Stimulated activated CD4-positive, alpha-beta T cell treated with anti-CD3 and anti-CD28 coated beads, Interleukin-1b, Interleukin-23, amount 100 ng/mL, for 24 hours (primary cell): ENCODE measurements at places on chromosomes 4 and X.

DNA sequence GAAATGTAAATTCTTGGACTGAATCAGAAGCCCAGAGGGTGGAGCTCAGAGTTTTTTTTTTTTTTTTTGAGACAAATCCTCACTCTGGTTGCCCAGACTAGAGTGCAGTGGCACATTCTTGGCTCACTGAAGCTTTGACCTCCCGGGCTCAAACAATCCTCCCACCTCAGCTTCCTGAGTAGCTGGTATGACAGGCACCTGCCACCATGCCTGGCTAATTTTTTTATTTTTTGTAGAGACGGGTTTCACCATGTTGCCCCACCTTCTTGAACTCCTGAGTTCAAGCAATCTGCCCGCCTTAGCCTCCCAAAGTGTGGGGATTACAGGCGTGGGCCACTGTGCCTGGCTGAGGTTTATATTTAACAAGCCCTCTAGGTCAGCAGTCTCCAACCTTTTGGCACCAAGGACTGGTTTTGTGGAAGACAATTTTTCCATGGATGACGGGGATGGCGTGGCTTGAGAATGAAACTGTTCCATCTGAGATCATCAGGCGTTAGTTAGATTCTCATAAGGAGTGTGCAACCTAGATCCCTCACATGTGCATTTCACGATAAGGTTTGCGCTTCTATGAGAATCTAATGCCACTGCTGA, 76.7 kb downstream of the FHIP1A start:
- DNase-seq = no peak

- no peak for DNase-seq
Measured at GRCh38 chr4:72318421-72319170, 250.4 kb downstream of the ADAMTS3 start.

DNA sequence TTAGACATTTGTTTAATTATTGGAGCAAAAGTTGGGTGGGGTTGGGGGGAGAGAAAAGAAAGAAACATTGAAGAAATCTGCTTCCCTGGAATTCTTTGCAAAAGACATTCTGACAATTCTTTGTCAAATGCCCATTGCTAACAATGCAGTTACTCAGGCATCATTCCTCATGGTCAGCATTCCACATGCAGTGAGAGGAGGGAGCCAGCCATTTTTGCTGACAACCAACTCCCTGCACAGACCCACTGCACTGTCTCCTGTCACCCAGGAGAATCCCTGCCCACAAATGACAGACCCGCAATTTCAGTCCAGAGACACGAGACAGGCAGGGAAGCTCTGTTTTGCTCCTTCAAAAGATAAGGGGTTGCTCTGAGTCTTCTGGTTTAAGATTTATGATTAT, 985.1 kb upstream of the SLIT2 start:
- DNase-seq = no peak

GRCh38 chr4:38202242-38202641, 242.0 kb downstream of the PTTG2 start:
- DNase-seq = no peak

DNA sequence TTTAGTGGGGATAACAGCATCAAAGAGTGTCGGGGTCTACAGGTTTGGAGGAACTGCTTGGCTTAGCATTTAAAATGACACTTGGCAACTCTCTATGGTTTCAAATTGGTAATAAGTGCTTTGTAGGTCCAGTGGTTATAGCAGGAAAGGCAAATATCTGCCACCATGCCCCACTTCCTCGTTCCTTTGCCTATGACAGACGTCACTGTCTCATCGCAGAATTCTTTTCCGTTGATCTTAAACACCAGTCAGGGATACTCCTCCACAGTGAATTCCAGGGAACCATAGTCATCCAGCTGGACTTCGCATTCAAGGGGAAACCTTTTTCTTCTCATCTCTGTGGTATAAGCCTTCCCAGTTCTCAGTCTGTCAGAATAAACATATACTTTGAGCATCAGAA, 319.1 kb downstream of the GPAT3 start:
- no peak for DNase-seq

DNA sequence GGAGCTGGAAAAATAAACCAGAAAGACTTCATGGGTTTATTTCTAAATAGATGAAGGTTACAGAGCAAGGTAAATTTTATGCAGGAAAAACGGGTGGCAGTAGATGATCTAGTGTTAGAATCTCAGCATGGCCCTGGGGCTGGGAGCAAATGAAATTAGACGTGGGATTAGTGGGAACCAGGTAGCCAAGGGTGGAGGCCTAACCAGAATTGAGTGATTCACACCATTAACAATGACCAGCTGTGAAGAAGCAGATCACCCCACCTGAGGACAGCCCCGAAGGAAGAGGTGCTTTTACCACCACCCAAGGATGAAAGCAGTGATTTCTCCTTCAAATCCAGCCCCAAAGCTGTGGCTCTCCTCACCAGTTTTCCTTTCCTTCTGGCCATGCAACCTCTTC, 20.8 kb upstream of the ACSL1 start:
- DNase-seq = no peak

DNA sequence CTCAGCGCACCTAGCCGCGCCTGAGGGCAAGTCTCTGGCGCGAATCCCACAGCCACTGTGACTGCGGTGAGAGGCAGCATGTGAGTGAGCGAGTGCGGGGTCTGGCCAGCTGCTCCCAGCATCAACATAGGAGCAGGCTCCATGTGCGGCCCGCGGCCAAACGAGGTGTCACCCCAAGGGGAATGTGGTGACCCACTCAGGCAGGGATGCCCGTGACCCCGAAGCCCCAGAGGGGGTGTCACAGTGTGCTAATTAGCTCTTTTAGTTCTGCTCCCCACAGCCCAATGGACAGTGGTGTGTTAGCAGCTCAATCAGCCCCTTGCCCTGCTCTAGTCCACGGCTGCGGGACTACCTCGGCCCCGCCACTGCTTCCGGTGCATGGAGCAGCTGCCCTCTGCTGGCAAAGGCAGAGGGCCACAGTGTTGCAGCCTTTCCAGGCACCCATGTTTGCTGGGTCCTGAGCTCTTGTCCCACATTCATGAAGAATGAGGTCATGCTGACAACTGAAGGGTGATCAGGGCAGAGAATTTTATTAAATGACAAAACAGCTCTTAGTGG, 61.4 kb downstream of the AGA start:
- no peak for DNase-seq

GRCh38 chr4:108247387-108248049, 78.8 kb upstream of the LEF1 start:
- no peak for DNase-seq

DNA sequence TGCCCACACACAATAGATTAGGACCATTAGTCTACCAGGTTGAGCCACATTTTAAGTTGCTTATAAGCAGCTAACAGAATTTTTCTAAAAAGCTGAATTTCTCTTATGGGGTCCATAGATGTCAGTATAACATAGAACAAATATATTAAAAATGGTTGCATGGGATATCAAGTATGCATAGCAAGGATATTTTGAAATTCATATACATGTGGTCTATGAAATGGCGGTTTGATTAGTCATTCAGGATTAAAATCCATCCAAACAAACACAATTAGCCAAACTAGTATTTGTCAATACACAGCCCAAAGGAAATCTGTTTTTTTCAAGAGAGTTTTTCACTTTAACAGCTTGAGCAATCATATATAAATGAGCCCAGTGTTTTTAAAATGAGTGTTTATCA, 33.5 kb upstream of the AMOT start:
- DNase-seq = no peak

- no peak for DNase-seq
Measured at GRCh38 chrX:48761674-48762471, at the start of gene GLOD5. Gene GLOD5, plus strand, starts transcription at chrX:48761747. Its CDS starts 44 bp downstream, at chrX:48761791.

DNA sequence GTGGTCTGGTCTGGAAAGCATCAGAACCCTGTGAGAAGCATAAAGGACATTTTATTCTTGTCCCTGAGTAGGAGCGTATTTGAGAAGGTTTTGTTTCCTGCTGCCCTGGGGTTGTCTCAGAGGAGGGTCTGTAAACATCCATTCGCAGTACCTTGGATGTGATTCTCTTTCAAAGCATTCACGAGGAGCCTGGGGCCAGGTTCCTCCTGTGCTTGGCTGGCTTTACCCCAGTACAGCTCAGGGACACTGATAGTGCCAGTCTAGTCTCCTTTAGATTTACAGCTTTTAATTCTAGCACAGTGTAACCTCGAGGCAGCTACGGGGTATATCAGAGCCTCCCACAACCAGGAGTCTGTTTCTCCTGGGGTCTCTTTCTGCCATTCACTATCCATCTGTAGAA, 2.7 kb downstream of the CLRN2 start:
- DNase-seq = no peak

DNA sequence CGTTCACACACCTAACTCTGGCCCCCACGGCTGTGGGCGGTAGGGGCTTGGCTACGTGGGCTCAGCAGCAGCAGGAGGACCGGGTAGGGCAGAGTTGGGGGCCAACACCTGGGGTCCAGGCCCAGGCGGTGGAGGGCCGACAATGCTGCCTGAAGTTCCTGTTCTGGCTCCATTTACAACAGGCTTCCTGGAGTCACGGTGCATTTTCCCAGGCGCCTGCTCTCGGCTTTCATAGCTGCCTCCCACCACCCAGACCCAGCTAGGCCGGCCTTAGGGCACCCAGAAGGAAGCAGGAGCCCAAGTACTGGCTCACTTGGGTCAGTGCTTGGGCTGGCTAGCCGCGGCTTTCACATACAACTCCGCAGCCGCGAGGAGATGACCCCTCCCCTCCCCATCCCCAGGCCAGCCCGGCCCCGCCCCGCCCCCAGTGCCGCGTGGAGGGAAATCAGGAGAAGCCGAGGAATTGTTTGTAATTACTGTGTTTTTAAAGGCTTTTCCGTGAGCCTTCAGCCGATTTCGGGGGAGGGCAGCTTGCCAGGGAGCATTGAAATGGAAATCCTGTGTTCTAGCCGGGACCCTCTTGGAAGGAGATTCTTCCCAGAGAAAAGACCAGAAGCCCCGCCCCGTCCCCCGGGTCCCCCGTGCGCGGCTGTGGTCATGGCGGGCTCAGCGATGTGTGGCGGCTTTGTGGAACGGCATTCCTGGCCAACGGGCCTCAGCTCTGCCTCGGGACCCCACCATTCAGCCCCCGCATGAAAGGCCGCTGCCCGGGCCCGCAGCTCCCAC, 28.5 kb downstream of the PJA1 start:
- DNase-seq = no peak

GRCh38 chrX:50081282-50081889, 119.4 kb downstream of the AKAP4 start:
- no peak for DNase-seq

GRCh38 chr4:93710847-93711430, 117.6 kb upstream of the ATOH1 start:
- DNase-seq = no peak

- DNase-seq = no peak
Measured at GRCh38 chr4:71441186-71442169, 102.7 kb downstream of the SLC4A4 start.

DNA sequence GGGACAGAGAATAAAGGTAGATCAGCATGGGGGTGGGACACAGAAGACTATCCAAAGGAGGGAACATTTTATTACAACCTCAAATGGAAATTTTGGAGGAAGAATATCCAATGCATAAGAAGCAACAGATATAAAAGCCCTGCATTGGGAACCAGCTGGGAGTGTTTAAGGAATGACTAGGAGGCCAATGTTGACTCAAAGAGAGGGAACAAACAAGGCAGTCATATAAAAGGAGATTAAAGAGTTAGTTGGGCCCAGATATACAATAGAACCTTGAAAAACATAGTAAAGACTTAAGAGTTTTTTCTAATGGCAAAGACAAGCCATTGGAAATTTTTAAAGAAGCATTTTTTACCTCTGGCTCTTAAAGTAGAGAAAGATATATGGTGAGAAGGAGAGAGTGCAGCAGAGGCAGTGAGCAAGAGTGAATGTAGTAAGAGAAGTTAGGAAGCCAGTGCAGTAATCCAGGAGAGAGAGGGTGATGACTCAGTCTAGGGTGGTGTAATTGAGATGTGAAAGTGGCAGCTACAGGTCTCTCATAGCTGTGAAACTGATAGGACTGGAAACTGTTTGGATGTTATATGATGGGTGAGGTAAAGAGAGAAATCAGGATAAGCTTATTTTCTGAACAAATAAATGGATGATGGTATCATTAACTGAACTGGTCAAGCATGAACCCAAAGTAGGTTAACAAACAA, 182.2 kb upstream of the ATOH1 start:
- no peak for DNase-seq

DNA sequence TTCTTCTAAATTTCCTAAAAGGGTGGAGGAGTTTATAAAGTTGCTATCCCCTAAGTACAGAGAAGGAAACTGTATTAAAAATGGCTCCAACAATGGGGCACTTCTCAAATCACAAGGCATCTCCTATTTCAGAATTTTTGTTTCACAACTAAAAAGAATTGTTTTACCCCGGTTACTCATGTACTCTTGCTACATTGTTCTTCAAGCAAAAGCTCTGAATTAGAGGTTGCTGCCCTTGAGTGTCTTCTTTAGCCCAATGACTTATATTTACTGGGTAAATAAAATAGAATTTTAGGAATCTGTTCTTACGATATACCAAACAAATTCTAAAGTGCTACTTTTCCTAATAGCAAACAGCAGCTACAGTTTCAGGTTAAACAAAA, 67.5 kb downstream of the PPEF2 start:
- no peak for DNase-seq

- no peak for DNase-seq
Measured at GRCh38 chrX:143081231-143081630, 55.5 kb downstream of the SPANXN4 start.

- DNase-seq = no peak
Measured at GRCh38 chr4:113616443-113616842, 145.1 kb downstream of the CAMK2D start.

DNA sequence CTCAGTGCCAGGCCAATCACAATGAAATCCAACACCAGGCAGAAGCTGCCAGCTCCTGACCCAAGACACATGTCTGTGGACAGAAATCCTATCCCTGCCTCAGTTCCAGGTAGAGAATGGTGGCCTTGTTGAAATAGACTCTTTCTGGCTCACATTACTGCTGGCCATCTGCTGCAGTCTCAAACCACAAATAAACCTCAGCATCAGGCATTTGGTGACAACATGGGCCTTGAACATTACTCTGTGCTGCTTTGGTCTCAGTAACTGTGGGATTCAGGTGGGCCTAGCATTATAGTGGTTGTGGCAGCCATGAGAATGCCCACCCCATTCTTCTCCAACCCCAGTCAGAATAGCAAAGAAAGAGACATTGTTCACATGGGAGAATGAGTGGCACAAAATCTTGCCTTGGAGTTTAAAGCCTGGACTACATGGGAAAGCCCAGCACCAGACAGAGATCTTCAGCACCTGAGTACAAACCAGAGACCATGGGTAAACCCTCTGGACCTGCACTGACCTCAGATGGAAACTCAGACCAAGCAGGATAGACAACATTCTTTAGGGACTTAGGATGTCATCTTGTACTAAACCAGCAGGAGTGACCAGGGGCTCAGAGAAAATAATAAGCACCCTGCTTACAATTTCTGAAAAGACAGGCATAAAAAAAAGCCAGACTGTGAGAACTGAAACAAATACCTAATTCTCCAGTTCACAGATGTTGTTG, 50.4 kb upstream of the TRAM1L1 start:
- DNase-seq = no peak

DNA sequence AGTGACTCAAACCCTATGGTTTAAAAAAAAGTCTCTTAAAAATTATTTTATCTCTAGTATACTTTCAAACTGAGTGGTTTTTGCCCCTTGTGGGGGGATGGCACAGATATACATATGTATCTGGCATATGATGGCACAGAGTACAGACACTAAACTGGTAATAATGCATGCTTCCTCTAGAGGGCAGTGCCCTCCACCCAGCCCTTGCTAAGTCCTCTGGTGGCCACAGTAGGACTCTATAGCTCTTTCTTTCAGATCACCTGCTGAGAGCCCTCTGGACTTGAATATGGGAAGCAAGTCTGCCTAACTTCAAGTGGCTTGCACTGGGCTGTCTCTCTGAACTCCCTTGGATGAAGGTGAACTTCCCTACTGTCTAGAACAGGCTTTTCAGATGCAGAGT, 66.3 kb downstream of the TSPAN7 start:
- no peak for DNase-seq

- DNase-seq = no peak
Measured at GRCh38 chr4:122604146-122604545, 16.7 kb downstream of the IL21 start.
